HepG2 (cell line): ENCODE measurements at places on chromosomes 1 and 21.
A peak's percentile ranks its signal among the peaks of the same experiment; 100 is the strongest.

- no peak overlapping the region for H3K4me3 ChIP-seq
- no peaks in the 10 kb centered on the region for H3K4me1 ChIP-seq
- DNase-seq: peak; percentile 32
- no peak overlapping the region for H3K27ac ChIP-seq
- H3K27me3 ChIP-seq: no peaks in the 10 kb centered on the region
Observed at GRCh38 chr1:12276225-12276624, 46.4 kb downstream of the VPS13D start.

DNA sequence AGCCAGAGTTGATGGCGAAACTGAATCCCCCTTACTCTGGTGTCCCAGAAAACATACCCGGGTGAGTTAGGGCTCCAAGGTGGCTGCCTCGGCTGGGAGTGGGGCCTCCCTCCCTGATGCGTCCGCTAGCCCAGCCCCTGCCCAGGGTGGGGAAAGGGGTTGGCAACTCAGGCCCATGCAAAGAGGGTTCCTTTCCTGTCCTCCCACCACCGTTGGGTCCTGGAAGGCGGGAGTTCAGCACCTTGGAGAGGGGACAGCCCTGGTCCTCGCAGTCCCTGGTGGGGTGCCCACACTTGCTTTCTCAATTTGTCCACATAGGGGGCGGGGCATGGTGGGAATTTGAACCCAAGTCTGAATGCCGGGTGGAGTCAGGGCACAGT, 6.1 kb downstream of the SRM start:
- H3K4me1 ChIP-seq: peaks cover 46% of the 10 kb centered on the region
- H3K4me3 ChIP-seq: no peak overlapping the region
- peaks cover 5% of the 10 kb centered on the region for H3K36me3 ChIP-seq
- H3K27me3 ChIP-seq: no peaks in the 10 kb centered on the region

- no peaks in the 10 kb centered on the region for H3K27me3 ChIP-seq
- H3K36me3 ChIP-seq: no peaks in the 10 kb centered on the region
- no peak overlapping the region for H3K4me3 ChIP-seq
Observed at GRCh38 chr1:197042676-197043341, 24.3 kb downstream of the F13B start.

DNA sequence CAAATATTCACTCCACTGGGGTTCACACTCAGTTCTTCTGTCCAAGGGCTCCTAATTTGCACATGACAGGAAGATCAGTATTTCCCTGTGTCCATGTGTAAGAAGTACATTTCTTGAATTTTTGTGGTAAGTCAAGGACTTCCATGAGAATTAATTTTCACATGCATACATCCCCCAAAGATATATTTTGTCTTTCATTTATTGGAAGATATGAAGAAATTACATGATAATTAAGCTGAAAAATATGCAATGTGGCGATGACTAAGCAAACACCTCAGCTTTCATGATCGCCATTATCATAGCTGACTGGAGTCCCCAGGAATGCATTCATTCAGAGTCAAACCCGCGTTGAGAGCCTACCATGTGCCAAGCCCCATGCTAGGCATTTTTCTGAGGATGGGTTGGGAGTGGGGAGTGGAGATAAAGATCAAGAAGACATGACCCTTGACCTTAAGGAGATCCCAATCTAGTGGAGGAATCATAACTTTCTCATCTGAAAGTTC, 104.6 kb upstream of the F3 start:
- no peak overlapping the region for H3K4me3 ChIP-seq
- H3K36me3 ChIP-seq: no peaks in the 10 kb centered on the region
- no peak for DNase-seq
- H3K27me3 ChIP-seq: no peaks in the 10 kb centered on the region

- H3K36me3 ChIP-seq: no peaks in the 10 kb centered on the region; the same call in 1 of the 3 replicates
- H3K4me1 ChIP-seq: no peaks in the 10 kb centered on the region
- no peak overlapping the region for H3K4me3 ChIP-seq
- DNase-seq: peak; percentile 53
- no peak overlapping the region for H3K27ac ChIP-seq
Observed at GRCh38 chr1:35726450-35727433, 8.1 kb upstream of the C1orf216 start.

DNA sequence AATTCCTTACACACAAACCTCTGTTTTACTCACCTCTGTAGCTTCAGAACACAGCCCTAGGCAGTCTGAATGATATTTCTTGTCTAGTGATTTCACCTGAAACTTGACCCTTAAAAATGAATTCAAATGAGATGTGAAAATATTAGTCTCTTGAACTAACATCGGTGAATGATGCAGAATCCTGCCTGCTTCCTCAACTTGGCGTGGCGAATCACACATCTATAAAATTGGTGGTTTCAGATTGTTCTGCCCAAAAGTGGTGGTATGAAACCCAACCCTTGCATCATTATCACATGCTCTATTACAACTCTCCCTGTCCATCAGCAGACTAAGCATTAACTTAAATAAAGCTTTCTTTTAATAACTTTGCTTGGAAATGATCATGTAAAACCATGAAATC, 26.9 kb upstream of the C1orf21 start:
- no peaks in the 10 kb centered on the region for H3K36me3 ChIP-seq
- 0 out of 3 replicates have a peak, but pooled peaks cover 2% of the 10 kb centered on the region for H3K27me3 ChIP-seq

DNA sequence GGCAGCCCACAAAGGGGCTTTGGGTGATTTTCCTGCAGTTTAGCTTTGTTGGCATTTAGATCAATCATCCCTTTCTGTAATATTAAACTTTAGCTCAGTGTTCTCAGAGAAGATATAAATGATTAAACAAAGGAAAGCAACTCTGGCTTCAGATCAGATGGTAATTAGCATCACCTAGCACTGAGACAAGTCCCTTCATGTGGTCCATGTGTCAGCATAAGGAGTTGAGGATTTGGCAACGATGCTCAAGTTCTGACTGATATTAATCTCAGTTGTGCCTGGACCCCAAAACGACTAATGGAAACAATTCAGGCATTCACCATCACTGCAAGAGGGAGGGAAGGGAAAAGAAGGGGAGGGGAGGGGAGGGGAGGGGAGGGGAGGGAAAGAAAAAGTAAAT, 60.4 kb downstream of the SEC16B start:
- H3K4me3 ChIP-seq: no peak overlapping the region
- no peak overlapping the region for H3K27ac ChIP-seq
- DNase-seq: no peak

DNA sequence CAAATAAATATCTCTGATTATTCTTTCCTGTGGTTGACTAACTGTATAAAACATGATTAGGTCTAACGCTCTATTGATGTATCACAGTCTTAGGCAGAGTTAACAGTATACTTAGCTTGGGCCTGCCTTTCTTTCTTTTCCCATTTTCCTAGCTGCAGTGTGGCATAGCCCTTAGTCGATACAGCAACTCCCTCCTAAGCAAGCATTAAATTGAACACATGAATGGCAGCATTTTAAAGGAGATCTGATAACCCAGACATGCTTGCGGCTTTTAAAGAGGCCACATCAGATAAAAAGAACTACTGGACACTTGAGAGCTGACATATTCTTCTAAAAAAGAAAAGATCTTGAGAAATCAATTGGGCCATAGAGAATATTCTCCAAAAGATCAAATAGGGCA, 312.0 kb upstream of the TMPRSS15 start:
- H3K4me3 ChIP-seq: no peak overlapping the region
- H3K4me1 ChIP-seq: no peaks in the 10 kb centered on the region
- no peak overlapping the region for H3K27ac ChIP-seq
- no peak for DNase-seq
- H3K27me3 ChIP-seq: no peaks in the 10 kb centered on the region

- H3K27me3 ChIP-seq: peaks cover 18% of the 10 kb centered on the region; the same call in 2 of the 3 replicates
- H3K36me3 ChIP-seq: no peaks in the 10 kb centered on the region
- no peak overlapping the region for H3K4me3 ChIP-seq
- DNase-seq: no peak
- H3K27ac ChIP-seq: no peak overlapping the region
- peaks cover under 1% of the 10 kb centered on the region; the same call in 1 of the 2 replicates for H3K4me1 ChIP-seq
Observed at GRCh38 chr1:24903560-24903954, 26.5 kb downstream of the RUNX3 start.

- H3K27ac ChIP-seq: no peak overlapping the region
- H3K4me3 ChIP-seq: no peak overlapping the region
- no peak for DNase-seq
Observed at GRCh38 chr21:46594276-46594675, 10.6 kb downstream of the S100B start.
